ENCODE measurements at places on chromosomes 16 and 17.

- DNase-seq = no peak
These were observed 142.8 kb downstream of the AXIN2 start for GRCh38 chr17:65418622-65419021.

DNA sequence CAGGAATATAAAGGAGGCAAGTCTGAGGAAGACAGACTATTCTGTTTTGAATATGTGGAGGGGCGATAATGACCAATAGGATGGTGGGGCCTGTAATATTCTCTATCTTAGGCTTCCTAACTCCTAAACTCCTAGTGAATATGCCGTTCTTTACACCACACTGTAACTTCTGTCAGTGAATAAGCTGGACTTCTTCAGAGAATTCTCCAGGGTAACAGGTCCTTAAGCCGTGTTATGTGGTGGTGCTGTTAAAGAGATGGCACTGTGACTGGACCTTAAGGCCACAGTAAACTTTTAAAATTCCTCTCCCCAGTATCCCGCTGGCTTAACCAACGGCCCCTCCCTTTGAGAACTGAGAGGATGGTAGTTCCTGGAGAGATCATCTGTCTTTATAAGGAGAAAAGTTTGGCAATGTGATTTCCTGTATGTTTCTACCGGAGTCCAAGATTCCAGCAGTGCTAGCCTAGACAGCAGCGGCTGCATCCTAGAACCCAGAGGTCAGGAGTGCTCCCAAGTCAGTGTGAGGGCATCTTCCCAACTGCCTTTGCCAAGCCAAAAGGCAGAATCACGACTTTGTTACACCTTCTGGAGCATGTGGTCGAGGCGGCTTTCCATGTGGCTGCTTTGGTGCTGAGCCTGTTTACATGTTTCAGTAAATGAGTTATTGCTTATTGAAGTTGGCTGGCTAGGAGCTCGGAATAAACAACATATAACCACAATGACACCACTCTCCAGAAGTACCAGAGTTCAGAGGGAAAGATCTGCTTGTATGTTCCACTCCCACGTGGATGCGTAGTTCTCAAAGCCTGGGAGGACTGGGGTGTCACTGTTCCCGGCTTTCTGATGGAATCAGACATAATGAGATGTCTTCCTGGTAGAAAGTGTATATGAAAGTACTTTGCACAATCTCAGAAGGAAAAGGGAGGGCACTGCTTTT, 41.0 kb downstream of the TUBD1 start:
- no peak for DNase-seq

- no peak for DNase-seq
These were observed 1.4 kb downstream of the CENPV start for GRCh38 chr17:16351831-16352230.

- DNase-seq = no peak
These were observed 624.3 kb downstream of the MAF start for GRCh38 chr16:78976212-78976611.

GRCh38 chr16:84800158-84800978, 19.4 kb upstream of the CRISPLD2 start:
- DNase-seq = no peak

Data from activated CD4-positive, alpha-beta T cell treated with anti-CD3 and anti-CD28 coated beads, Interleukin-2, amount 10 ng/mL, durations not matched to agents 7 days and 5 days (primary cell).